ENCODE measurements at places on chromosomes 3 and 15. TPM values are rescaled to one million over a fixed set of nuclear protein-coding genes. Genes with fewer than 3 reads are reported as not detected.
A peak's percentile ranks its signal among the peaks of the same experiment; 100 is the strongest.

GRCh38 chr3:105539897-105540296, 173.2 kb downstream of the ALCAM start:
- no peak for DNase-seq

DNA sequence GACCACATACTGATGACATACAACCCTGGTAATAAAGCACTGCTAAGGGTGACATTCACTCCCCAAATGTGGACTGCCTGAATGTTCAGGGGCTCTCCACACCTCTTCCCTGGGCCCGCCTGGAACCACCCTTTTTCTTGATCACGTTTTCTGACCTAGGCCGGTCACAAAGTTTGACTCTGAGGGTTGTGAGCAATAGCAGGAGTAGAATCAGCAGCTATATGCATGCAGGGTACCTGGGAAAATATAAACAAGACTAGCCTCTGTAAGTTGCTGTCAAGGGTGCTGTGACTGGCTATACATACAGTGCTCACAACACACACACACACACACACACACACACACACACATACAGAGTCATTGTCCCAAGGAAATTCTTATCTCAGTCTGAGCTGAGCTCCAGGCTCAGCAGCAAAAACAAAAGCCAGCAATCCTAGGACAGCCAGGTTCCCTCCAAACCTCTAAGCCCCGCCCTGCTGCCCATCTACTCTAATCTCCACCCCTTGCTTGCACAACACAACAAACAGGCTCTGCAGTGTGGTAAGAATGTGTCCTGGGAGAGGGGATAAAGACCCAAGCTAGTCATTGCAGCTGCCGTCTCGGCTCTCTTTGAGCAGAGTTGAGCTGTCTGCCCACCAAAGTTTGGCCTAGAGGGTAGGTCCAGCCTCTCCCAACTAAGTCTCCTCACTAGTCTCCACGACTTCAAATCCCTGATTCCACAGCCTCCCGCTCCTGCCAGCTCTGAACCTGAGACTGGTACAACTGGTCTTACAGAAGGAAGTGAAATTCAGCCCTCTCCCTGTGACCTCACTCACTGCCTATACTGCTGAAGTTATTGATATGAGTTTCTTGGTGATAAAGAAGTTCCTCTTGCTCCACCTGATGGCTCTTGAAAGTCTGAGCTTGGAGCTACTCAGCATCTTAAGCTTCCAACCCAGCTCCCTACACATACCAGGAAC, 2.2 kb downstream of the BMF start:
- peak; percentile 69 for DNase-seq

DNA sequence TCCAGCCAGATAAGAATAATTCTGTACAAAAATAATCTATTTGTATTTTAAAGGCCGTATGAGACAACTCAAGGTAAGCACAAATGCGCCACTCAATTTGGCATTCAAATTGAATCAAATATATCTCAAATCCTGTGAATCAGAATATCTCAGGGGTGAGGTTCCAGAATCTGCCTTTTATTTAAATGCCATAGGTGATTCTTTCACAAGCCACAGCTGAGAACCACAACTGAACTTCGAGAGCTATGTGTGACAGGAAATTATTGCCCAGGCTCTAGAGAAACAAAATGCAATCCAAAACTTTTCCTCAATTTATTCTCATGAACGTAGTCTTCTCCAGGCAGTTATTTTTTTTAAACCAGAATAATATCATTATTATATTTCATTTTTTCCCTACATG, 11.9 kb downstream of the ATP8B4 start:
- no peak for DNase-seq

The SLC51B gene
- total RNA-seq = 2.1 TPM

The GRIP2 gene
- total RNA-seq = 0.33 TPM

The SLC9C1 gene
- total RNA-seq = 0.28 TPM

All from liver (tissue), 10 donors.